ENCODE measurements at places on chromosomes 7 and 10. TPM values are rescaled to one million over a fixed set of nuclear protein-coding genes. Genes with fewer than 3 reads are reported as not detected.

CDNF gene
- 1.9 TPM for total RNA-seq

DNA sequence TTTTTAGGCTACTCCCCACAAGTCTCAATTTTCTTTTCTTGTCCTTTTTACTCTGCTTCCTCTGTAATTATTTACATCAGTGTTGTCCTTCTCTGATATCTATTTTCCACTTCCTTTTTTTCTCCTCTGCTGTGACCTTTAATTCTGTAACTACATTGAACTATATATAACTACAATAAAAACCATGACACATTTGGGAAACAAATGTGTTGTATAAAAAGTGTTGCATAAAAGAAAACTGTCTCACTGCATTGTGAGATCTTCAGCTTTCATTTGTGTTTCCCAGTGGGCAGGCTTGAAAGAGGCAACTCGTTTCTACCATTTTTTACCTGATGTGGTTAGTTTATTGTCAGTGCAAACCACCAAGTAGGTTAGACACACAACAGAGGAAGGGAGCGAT, 483.9 kb upstream of the NRP1 start:
- DNase-seq: no peak

DNA sequence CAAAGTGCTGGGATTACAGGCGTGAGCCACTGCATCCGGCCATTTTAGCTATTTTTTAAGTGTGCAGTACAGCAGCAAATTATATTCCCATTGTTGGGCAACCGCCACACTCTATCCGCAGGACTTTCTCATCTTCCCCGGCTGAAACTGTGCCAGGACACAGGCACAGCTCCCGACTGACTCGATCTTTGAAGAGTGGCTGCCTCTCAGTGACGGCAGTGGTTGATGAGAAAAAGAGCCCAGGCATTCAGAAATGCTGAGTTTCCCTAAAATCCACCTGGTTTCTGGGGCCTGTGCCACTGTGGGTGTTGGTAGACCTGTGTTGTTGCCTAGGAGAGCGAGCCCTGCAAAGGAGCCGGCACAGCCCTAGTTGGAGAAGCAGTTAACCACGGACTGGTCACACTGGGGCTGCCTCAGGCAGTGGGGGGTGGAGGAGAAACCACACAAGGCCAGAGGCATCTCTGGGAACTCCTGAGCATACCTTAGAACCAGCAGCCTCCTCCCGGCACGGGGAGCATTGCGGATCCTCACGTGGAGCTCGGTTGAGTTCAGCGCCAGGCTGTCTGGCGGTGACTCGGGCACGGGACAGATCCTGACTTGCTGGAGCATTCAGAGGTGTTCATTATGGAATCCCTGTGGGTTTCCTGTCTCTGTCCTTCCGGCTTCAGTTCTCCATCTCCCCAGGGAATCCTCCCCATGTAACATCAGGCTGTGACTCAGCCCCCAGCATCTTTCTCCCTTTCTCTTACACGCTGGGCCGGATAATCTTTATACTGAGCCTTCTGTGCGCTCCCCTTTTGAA, 16.2 kb downstream of the PFKFB3 start:
- DNase-seq: no peak

CFAP43 gene
- 1.4 TPM for total RNA-seq

DNA sequence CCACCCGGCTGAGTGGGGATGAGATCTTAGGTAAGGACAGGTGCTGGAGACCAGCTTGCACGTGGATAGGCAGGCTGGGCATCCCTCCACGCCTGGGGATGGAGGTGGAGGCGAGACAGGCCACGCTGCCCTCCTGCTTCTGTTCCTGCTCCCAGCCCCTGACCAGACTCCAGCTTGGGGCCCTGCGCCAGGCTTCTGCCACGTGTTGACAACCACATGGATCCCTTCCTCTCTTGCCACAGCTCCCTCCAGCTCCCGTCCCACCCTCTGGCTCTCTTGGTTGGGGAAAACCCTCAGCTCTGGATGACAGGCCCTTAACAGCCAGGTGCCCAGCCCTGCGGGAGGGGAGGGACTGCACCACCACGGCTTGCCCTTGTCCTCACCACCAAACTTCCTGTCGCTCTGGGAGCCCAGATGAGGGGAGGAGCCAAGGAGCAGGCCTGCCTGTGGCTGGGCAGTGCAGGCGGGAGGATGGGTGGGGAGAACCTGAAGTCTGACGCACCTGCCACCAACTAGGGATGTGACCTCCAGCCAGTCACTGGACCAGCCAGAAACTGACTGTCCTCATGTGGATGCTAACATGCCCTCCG, 36.0 kb downstream of the KCNH2 start:
- DNase-seq: no peak

- DNase-seq: no peak
These were observed 39.8 kb downstream of the PIP4K2A start for GRCh38 chr10:22674573-22674930.

CAMK2B gene
- total RNA-seq: 1.5 TPM

Data from urinary bladder (tissue), 4 donors.